ENCODE measurements at places on chromosomes 7 and 10.

GRCh38 chr7:145156834-145157233 is 321.0 kb upstream of the TPK1 start:
- H3K4me1 ChIP-seq: no peaks in the 10 kb centered on the region
- H3K27me3 ChIP-seq: no peaks in the 10 kb centered on the region
- H3K4me3 ChIP-seq: no peak overlapping the region
- no peak overlapping the region for H3K27ac ChIP-seq
- H3K36me3 ChIP-seq: no peaks in the 10 kb centered on the region

DNA sequence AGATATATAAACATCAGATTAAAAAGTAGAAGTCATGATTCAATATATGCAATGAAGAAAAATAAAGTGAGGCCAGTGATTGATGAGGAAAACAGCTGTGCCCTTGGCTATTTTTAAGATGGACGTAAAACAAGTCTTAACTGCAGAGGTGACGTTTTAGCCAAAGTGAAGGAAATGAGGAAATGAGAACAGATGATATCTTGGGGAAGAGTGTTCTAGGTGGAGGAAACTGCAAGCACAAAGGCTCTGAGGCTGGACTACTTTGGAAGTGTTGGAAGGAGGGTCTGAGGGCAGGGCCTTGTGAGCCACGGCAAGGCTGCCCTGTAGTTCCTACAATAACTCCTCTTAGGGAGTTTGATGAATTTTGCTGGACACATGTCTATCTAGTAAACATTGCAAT is 140.5 kb upstream of the AKR1E2 start:
- H3K4me3 ChIP-seq: no peak overlapping the region
- H3K27me3 ChIP-seq: no peaks in the 10 kb centered on the region
- no peak overlapping the region for H3K27ac ChIP-seq
- H3K4me1 ChIP-seq: no peaks in the 10 kb centered on the region

DNA sequence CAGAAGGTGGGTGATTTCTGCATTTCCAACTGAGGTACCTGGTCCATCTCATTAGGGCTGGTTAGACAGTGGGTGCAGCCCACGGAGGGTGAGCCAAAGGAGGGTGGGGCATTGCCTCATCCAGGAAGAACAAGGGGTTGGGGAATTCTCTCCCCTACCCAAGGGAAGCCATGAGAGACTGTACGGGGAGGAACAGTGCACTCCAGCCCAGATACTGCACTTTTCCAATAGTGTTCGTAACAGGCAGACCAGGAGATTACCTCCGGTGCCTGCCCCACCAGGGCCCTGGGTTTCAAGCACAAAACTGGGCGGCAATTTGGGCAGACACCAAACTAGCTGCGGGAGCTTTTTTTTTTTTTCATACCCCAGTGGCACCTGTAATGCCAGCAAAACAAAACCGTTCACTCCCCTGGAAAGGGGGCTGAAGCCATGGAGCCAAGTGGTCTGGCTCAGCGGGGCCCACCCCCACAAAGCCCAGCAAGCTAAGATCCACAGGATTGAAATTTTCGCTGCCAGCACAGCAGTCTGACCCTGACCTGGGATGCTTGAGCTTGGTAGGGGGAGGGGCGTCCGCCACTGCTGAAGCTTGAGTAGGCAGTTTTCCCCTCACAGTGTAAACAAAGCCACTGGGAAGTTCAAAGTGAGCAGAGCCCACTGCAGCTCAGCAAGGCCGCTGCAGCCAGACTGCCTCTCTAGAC is 31.2 kb downstream of the ARMC10 start:
- no peak overlapping the region for H3K4me3 ChIP-seq
- peaks cover 22% of the 10 kb centered on the region for H3K4me1 ChIP-seq
- peaks cover 11% of the 10 kb centered on the region for H3K36me3 ChIP-seq
- no peaks in the 10 kb centered on the region for H3K27me3 ChIP-seq

GRCh38 chr7:133662830-133663229 is 410.0 kb downstream of the EXOC4 start:
- H3K27ac ChIP-seq: no peak overlapping the region
- no peaks in the 10 kb centered on the region for H3K4me1 ChIP-seq
- H3K27me3 ChIP-seq: no peaks in the 10 kb centered on the region
- no peak for DNase-seq
- H3K36me3 ChIP-seq: no peaks in the 10 kb centered on the region
- no peak overlapping the region for H3K4me3 ChIP-seq

- H3K4me1 ChIP-seq: no peaks in the 10 kb centered on the region
- no peak overlapping the region for H3K27ac ChIP-seq
- peaks cover 3% of the 10 kb centered on the region for H3K27me3 ChIP-seq
- no peak for DNase-seq
- H3K36me3 ChIP-seq: no peaks in the 10 kb centered on the region
These were observed 13.2 kb upstream of the AOC1 start for GRCh38 chr7:150838965-150839650.

- no peaks in the 10 kb centered on the region for H3K36me3 ChIP-seq
- no peak overlapping the region for H3K27ac ChIP-seq
- DNase-seq: no peak
- H3K4me1 ChIP-seq: no peaks in the 10 kb centered on the region
- H3K27me3 ChIP-seq: no peaks in the 10 kb centered on the region
- H3K4me3 ChIP-seq: no peak overlapping the region
These were observed 20.9 kb downstream of the CHST15 start for GRCh38 chr10:124072541-124072940.

DNA sequence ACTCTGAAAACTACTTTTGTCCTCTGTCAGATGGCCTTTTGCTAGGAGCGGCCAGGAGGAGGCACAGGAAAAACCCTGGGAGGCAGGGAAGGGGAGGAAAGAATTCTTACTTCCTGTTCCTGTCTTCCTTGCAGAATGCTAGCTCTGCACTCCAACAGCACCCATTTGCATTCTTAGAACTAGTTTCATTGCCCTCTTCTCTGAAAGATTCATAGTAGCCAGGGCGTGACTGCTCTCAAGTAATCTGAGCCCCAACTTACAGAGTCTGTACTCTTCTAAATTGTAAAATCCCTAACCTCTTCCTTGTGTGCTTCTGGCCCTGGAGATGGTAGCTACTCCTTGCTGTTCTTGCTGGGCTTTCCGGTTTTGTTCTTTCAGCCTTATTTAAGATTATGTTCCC is 75.3 kb upstream of the STEAP1 start:
- no peaks in the 10 kb centered on the region for H3K27me3 ChIP-seq
- H3K4me1 ChIP-seq: no peaks in the 10 kb centered on the region
- H3K27ac ChIP-seq: no peak overlapping the region
- H3K36me3 ChIP-seq: no peaks in the 10 kb centered on the region

GRCh38 chr7:131808736-131809135 is 252.3 kb upstream of the PODXL start:
- no peaks in the 10 kb centered on the region for H3K27me3 ChIP-seq
- no peak overlapping the region for H3K27ac ChIP-seq
- H3K4me3 ChIP-seq: no peak overlapping the region
- no peaks in the 10 kb centered on the region for H3K4me1 ChIP-seq
- H3K36me3 ChIP-seq: no peaks in the 10 kb centered on the region
- DNase-seq: no peak

GRCh38 chr7:128831994-128832879 is 2.0 kb downstream of the FLNC start:
- H3K36me3 ChIP-seq: peaks cover 21% of the 10 kb centered on the region
- peak overlapping the region; percentile 99 for H3K27ac ChIP-seq
- peak; percentile 90 for DNase-seq
- peaks cover 37% of the 10 kb centered on the region for H3K4me1 ChIP-seq
- peak overlapping the region; percentile 72 for H3K4me3 ChIP-seq
- H3K27me3 ChIP-seq: no peaks in the 10 kb centered on the region

- H3K27me3 ChIP-seq: no peaks in the 10 kb centered on the region
- H3K4me3 ChIP-seq: no peak overlapping the region
- no peaks in the 10 kb centered on the region for H3K4me1 ChIP-seq
- no peak for DNase-seq
These were observed 118.1 kb upstream of the ADCY1 start for GRCh38 chr7:45456105-45456504.

Data from cardiac muscle cell (in vitro differentiated cells and primary cell).